G401 (cell line): ENCODE measurements at places on chromosomes 11 and 22.

GRCh38 chr11:106156290-106156937 is 79.0 kb downstream of the AASDHPPT start:
- peak; percentile 51 for DNase-seq

DNA sequence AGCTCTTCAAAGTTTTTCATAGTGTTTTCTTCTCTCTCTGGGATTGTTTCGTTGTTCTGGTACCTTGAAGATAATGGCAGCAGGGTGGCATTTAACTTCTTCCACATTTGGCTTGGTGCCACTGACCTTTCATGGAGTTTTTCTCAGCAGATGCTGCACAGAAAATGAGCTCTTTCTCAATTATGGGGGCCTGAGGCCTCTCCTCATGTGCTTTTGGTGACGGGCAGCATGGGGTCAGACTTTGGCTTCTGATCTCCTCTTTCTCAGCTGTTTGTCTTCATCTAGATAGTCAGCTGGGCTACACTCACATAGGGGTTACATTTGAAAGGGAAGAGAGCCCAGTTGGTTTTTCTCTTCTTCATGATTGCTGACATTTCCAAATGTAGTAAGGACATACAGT is 76.3 kb downstream of the FAT3 start:
- no peak for DNase-seq

- no peak for DNase-seq
Observed at GRCh38 chr11:130549393-130549999, 101.1 kb downstream of the ADAMTS15 start.

DNA sequence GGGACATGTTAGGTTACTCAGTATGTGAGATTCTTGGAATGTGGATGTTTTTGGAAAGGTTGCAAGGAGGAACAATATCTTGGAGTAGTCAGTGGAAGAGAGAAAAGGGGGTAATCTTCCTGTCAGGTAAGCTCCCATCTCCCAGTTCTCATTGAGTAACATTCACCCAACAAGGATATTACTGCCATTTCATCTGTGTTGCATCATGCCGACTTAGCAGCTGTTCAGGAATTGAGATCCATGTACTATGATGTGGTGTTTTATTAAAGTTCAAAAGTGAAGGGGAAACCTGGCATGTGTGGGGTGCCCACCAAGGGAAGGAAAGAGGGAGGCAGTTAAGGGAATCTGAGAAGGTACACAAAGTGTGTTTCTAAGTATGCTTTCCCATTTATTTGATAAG is 58.4 kb upstream of the RASSF10 start:
- DNase-seq: no peak

- DNase-seq: peak; percentile 43
Observed at GRCh38 chr11:122563761-122564160, 91.8 kb upstream of the UBASH3B start.

DNA sequence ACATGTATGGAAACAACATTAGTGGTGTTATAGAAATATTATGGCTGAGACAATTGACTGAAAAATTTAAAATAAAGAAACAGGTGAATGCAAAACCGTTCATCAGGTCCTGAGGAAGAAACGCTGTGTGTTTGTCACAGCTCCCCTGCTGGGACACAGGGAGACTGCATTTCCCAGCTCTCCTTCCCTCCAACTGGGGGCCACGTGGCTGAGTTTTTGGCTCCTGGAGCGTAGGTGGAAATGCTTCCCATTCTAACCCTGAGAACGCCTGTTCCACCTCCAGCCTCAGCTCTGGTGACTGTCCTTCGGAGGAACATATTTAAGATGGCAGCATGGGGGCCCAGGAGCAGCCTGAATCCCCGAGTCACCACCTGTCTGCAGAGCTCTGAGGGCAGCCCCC is 398.6 kb downstream of the BRD1 start:
- no peak for DNase-seq

GRCh38 chr11:100923555-100923954 is 206.1 kb downstream of the PGR start:
- no peak for DNase-seq
